ENCODE measurements at places on chromosomes 4 and X.

GRCh38 chr4:89273741-89274141, 33.9 kb downstream of the GPRIN3 start:
- DNase-seq = peak; percentile 31

DNA sequence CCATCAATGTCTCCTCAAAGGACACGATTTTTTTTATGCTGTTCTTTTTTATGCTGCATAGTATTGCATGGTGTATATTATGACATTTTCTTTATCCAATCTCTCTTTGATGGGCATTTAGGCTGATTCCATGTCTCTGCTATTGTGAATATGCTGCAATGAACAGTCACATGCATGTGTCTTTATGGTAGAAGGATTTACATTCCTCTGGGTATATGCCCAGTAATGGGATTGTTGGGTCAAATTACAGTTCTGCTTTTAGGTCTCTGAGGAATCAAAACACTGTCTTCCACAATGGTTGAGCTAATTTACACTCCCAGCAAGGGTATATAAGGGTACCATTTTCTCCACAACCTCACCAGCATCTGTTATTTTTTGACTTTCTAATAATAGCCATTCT, 113.9 kb downstream of the GRIA3 start:
- no peak for DNase-seq

- DNase-seq = peak; percentile 88
These were observed 163.3 kb upstream of the PRDX4 start for GRCh38 chrX:23503835-23504539.

- no peak for DNase-seq
These were observed 324.6 kb downstream of the MID1IP1 start for GRCh38 chrX:39125834-39126233.

- no peak for DNase-seq
These were observed 156.4 kb downstream of the ARX start for GRCh38 chrX:24859211-24859841.

DNA sequence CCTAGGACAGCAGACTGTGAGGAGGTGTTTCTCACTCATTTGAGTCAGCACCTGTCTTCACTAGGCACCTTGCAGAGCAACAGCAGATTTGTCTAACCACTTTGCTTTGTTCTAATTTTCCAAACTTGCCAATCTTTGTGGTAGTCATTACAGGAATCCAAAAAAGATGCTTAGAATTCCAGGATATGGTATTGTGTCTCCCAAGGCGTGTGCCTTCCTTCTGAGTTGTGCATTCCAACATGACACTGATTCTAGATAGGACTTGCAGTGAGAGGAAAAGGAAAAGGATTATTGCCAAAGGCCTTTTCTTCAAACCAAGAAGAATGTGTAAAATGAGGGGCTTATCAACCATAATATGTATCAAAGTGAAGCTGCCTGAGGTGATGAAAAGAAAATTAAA, 126.2 kb downstream of the MAPK10 start:
- DNase-seq = peak; percentile 83

DNA sequence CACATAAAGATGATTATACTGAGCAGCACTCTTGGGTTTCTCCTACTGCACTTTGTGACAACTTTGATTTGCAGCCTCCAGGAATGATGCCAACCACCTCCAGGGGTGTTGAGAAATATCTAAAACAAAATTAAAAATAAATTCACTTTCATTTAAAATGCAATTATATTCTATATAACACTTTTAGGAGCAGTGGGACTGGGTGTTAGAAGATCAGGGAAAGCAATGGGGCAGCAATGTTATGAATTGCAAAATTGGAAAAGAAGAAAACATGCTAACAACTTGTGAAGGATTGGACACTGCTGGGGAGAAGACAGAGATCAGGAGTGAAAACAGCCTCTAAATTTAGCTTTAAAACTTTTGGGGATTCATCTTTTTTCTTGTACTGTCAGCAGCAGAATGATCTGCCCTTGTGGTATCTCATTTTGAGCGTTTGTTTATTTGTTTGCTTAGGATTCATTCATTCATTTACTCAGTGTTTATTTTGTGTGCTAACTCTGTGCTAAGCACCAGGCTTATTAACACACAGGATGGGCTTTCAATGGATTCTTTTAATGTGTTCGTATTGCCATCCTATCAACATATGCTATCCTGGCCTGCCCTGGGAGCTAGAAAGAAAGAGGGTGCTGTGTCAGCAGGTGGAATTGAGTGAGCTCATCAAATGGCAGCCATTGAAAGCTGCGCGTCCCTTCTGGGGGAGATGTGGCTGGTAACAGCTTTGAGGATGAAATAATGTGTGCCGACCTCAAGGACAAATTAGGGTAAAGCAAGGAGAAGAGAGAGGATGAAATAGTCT, 96.5 kb downstream of the FRMPD4 start:
- DNase-seq = no peak

- DNase-seq = peak; percentile 99
These were observed 671 bp upstream of the EIF4E start for GRCh38 chr4:98929341-98930267.

- DNase-seq = peak; percentile 44
These were observed 865 bp downstream of the FAM200B start for GRCh38 chr4:15682242-15683142.
